CD4-positive, CD25-positive, alpha-beta regulatory T cell (primary cell): ENCODE measurements at places on chromosomes 3 and 15.

- DNase-seq: no peak
Measured at GRCh38 chr3:51966016-51966415, 1.2 kb downstream of the PCBP4 start.

DNA sequence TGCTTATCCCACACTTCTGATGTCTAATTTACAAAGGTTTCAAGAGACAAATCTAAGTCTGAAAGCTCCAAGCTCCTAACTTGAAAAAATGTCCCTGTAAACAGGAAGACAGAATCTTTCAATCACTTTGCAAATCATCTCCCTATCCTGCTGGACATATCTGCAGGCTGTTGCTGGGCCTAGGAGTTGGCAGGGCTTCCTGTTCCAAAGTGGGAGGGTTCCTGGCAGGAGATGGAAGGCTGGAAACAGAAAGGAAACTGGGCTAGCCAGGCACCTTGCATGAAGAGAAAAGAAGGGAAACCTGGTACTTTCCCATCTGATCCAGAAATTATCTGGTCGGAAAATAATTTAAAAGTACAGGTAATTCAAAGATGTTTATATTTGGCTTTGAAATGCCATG, 227.3 kb upstream of the IL12A start:
- DNase-seq: no peak

DNA sequence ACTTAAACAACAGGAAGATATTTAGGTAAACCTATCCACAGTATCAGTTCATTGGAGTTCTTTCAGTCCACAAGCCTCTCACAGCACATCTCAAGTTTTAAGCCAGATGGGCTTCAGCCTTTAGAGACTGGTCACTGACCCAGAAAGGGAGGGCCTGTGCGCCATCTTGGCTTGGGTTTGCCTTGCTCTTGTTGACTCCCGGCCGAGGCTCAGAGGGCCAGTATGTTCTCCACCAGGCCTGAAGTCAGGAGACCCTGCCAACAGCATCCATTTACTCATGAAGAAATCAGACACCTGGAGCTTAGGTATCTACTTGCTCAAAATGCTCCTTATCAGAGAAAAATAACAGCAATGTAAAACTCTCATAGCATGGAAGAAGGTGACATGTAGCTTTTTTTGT, 6.2 kb downstream of the RGMA start:
- no peak for DNase-seq

GRCh38 chr15:90982135-90982534, 12.2 kb downstream of the PRC1 start:
- DNase-seq: no peak

GRCh38 chr3:158819282-158819681, 17.4 kb downstream of the MFSD1 start:
- no peak for DNase-seq

DNA sequence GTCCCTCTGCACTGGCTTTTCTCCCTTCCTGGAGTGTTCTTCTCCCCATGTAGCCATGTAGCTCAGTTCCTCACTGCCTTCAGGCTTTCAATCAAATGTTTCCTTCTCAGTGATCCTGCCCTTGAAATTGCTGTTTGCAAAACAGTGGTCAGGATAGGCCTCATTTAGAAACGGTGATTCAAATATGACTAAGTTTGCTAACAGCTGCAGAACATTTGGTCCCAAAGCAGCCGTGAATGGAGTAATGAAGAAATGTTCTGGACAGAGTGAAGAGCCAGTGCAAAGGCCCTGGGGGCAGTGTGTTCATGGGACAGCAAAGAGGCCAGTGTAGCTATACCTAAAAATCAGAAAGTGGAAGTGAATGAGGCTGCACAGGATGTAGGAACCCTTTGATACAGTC, 223.4 kb downstream of the FEZF2 start:
- DNase-seq: no peak

- no peak for DNase-seq
Measured at GRCh38 chr3:117074826-117075225, 365.2 kb downstream of the TUSC7 start.
